Hematopoietic multipotent progenitor cell (in vitro differentiated cells): ENCODE measurements at places on chromosomes 6 and 20. TPM values are rescaled to one million over a fixed set of nuclear protein-coding genes. Genes with fewer than 3 reads are reported as not detected.

DNA sequence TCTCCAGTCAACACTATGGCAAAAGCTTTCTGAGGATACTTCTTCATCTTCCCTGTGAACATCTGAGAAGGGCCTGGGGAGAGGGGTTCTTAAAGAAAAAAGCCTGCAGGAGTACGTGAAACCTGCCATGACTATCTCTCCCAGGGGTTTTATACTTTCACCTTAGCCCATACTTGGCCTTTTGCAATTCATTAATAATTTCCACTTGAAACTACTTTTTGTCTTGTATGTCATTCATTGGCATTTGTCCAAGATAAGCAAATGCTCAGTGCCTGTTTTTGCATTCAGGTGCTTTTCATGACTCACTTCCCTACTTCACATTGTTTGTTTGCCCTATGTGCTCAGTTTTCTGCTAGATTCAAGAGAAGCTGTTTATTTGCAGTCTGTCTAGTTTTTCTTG lies 580.3 kb upstream of the GJE1 start:
- DNase-seq: peak; percentile 5

DNA sequence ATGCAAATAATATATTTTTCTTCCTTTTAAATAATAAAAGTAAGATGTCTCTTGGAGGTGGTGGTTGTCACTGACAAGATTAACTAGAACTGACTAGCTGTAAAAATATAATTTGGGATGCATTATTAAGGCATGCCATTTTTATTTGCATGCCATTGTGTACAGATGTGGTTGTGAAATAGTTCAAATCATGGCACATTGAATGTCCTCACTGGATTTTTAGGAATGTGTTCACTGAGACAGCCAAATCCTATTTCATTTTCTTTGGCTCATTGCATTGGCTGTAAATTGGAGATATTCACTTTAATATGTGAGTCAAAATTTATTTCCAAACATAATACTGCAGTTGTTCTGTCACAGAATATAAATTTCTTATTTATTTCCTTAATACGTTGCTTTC lies 62.3 kb downstream of the ESR1 start:
- no peak for DNase-seq

GRCh38 chr6:104702126-104702841 lies 157.4 kb downstream of the HACE1 start:
- DNase-seq: no peak

Gene NKAPL
- 1.1 TPM for total RNA-seq

- DNase-seq: no peak
Observed at GRCh38 chr6:89630488-89630887, 8.1 kb downstream of the LYRM2 start.

GRCh38 chr6:135088818-135089809 lies 34.5 kb upstream of the HBS1L start:
- DNase-seq: peak; percentile 60

DNA sequence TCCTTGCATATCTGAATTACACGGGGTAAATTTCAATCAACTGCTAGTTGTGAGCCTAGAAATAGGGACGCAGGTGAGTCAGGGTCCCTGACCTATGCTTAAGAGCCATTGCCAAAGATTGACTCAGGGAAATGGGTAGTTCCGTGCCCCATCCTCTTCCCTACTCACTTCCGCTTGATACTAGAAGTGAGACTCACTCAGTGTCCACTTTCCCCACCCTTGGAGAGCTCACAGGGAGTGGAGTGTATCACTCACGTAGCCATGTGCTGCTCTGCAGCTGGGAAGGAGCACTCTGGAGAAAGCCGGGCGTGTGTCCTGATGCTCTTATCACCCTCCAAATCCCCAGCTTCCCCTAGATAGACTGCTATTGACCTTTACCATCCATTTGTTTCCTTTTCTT lies 543 bp upstream of the MUC22 start:
- no peak for DNase-seq

DNA sequence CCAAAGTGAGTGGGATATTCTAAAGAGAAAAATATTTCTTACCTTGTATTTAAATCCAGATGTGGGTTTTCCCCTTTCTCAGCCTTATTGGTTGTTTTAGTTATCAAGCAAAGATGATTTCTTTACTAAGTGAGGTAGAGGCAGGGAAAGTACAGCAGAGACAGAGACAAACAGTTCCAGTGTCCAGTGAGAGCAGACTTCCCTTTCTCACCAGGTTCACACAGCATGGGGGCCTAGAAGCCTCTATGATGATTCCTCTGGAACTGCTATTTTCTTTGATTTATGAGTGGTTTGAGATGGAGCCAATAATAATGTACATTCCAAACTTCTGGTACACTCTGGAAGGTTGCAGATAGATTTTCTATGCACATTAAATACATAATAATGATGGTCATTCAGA lies 234.0 kb upstream of the MARCKS start:
- DNase-seq: no peak
